ENCODE measurements at places on chromosomes 16 and 17.

DNA sequence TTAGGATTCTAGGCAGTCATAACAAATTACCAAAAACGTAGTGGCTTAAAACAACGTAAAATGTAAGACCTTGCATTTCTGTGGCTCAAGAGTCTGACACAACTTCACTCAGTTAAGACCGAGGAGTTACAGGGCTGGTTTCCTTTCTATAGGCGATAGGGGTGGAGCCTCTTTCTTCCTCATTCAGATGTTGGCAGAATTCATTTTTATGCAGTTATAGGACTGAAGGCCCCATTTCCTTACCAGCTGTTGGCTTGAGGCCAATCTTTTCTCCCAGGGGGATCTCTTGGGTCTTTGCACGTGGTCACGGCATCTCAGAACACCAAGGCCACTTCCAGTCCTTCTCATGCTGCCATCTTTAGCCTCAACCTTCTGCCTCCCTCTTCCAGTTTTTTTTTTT, 145.2 kb downstream of the KCNJ2 start:
- no peak for DNase-seq

DNA sequence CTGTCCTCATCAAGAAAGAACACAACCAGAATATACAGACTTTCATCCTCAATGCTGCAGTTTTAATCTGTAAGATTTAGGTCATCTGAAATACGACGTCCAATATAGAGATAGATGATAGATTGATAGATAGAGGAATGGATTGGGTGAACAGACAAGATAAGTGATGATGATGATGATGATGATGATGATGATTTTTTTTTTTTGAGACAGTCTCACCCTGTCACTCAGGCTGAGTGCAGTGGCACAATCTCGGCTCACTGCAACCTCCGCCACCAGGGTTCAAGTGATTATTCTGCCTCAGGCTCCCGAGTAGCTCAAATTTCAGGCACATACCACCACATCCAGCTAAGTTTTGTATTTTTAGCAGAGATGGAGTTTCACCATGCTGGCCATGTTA, 56.3 kb upstream of the ADAMTS18 start:
- no peak for DNase-seq

GRCh38 chr16:88720396-88720970, 14.2 kb downstream of the CTU2 start:
- DNase-seq = no peak

- DNase-seq = no peak
These were observed 160.8 kb downstream of the CA10 start for GRCh38 chr17:51997723-51998122.

GRCh38 chr16:10087151-10087550, 95.1 kb downstream of the GRIN2A start:
- no peak for DNase-seq

GRCh38 chr16:22844416-22844815, 30.5 kb downstream of the HS3ST2 start:
- DNase-seq = no peak

GRCh38 chr16:13680021-13680889, 239.7 kb upstream of the ERCC4 start:
- no peak for DNase-seq

DNA sequence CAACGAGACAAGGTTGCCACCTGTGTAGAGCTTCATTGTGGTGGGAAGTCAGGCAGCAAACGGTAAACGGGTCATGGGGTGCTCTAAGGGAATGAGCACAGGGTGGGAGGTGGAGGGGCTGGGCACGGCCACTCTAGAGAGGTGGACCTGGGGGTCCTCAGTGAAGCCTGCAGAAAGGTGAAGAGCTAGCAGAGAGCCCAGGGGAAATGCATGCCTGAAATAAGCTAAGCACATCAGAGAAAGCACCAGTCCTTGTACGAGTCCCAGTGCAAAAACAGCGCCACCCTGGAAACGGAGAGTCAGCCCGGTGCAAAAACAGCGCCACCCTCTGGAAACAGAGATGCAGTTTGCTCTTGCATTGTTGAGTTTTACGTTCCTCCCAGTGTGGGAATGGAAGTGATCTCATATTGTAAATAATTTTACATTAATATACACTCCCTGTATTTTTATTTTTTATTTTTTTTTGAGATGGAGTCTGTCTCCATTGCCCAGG, 65.0 kb downstream of the TBC1D16 start:
- no peak for DNase-seq

DNA sequence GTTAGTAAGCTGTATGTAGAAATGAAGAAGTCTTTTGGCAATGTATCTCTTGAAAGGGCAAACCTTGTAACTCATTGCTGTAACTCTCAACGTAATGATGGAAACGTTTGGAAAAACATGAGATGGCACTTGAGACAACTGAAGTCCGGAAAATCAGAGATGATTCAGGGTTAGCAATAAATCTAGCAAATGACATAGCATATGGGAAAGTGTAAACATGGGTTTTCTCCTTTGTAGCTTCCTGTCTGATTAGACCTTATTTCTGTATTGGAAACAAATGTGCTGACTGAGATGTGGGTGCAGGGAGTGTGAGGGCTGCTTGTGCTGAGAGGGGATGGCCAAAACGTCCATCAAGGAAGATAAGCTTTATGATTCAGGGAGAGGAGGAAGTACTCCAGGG, 110.7 kb upstream of the FAM20A start:
- no peak for DNase-seq

DNA sequence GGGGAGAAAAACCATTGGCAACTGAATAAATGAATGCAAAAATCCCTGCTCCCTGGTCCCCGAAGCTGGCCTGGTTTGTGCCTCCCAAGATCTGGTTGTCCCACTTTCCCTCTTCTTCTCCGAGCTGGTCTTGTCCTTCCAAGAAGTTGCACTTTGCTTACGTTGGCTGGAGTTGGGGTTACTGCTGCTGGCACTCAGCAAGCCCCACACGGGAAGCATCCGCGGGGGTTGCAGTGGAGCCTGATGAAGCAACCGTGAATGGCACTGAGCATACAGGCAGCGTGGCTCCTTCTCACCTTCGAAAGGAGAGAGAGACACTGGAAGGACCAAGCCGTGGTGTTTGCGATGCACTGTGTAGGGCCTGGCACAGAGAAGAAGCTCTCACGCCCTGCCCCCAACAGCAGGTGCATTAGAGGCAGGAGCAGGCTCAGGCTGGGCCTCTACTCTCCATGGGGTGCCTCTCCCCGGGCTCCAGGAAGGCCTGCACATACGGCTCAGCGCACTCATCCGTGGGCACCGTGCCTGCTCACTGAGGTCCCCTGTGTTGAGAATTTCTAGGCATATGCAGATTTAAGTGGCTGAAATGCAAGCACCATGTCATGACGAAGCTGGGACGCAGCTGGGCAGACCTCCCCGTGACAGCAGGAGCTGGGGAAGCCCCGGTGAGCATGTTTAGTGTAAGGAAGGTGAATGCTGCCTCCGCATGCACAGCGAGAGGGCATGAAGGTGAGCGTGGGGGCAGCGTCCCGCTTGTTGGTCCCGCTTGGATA, 12.1 kb downstream of the CA5A start:
- DNase-seq = no peak

DNA sequence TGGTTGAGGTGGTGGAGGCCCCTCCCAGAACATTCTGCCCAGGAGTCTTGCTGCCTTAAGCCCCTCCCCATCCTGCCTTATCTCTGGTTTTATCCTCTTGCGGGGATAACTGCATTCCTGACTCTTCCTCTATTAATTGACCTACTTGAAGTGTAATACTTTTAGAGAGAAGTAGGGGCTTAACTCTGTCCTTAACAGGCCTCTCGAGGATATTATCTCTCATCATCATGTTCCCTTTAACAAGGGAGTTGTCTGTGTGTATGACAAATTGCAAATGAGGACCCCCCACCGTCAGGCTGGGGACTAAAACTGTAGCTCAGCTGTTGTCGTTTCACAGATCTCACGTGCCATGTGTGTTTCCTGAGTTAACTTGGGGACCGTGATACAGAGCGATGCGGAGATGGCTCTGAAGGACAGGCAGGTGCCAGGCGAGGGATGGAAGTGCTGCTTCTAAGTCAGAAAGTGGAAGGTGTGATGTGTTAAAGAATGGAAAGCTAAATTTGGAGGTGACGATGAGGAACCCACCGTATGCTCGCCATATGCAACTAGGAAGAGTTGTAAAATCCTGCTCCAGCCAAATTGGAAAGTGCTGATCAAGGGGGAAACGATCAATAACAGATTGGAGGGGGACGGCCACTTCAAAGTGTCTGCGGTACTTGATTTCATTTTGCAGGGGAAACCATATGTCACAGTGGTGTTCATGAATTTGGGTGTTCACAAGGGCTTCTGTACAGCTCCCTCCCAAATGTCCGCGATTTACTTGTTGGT, 106.3 kb downstream of the RPTOR start:
- no peak for DNase-seq

GRCh38 chr17:66713533-66714042, 121.3 kb upstream of the CACNG5 start:
- no peak for DNase-seq

DNA sequence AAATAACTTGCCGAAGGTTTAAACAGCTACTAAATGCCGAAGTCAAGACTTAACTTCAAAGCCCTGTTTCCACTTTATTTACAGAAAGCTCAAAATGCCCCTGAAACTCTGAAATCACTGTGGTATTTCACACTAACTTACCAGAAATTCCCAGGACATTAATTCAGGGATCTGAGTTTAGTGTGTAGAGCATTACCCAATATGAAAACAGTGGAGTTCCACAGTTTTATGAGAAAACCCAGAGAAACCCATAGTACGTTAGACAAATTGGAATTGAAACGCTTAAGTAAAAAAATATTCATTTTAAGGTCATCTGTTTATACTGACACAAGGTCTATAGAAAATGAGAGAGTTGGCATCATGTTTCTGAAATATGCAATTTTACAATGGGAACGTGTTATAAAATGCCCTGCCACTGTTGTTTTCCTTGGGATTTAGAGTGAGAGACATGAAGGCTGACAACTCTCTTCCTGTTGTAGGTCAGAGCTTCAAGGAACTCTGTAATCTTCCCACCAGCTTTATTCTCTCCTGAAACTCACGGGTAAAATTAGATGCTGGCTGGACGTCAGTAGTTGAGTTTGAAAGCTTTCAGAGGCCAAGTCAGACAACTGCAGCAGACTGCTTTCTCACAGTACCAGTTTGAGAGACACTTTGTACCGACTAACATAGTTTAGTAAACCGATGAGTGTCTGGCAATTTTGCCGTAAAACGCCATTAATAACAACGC, 139.4 kb upstream of the TBX2 start:
- no peak for DNase-seq

DNA sequence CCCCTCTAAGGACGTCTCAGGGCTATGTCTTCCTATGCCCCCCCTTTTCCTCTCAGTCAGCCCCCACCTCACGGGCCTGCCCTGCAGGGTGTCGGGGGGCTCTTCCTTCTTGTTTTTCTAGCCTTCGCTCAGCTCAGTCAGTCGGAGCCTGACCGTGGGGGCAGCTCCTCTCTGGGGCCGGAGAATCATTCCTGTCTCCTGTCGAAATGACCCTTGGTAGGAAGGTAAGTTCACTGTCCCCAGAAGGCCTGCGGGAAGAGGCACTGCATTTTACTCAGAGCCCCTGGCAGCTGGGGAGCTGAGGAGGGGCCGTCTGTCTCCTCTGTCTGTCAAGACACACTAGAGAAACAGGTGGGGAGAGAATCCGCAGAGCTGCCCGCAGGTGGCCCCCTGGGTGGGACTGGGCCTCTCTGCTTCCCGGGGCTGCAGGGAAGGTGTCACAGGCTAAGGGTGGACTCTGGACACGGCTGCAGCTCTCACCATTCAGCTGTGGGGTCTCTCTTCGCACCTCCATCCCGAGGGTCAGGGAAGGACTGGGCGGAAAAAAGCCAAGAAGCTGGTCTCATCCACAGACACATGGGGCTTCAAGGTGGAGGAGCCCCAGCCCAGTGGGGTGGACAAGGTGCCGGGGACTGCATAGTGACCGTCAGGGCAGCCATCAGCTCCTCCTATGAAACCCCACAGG, 112.8 kb upstream of the TNRC6C start:
- DNase-seq = no peak

DNA sequence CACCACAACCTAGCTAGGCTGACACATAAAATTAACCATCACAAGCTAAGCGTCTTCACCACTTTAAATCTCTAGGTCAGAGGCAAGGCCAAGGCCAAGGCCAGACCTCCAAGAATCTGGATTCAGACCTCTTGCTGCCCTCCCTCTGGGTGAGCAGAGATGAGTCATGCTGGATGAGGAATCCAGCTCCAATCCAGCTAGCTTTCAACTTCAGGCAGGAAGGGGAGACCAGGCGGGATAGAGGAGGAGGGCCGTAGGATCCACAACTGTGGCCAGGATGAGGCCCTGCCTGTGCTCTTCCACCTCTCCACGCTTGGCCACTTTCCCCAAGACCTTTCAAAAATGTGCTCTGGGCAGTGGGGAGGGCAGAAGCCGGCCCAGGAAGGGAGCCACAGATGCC, 14.7 kb downstream of the LRRC75A start:
- no peak for DNase-seq

DNA sequence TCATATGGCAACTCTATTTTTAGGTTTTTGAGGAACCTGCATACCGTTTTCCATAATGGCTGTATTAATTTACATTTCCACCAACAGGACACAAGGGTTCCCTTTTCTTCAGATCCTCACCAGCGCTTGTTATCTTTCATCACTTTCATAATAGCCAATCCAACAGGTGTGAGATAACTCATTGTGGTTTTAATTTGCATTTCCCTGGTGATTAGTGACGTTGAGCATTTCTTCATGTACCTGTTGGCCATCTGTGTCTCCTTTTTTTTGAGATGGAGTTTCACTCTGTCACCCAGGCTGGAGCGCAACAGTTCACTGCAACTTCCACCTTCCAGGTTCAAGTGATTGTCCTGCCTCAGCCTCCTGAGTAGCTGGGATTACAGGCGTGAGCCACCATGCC, 36.2 kb upstream of the ABCC3 start:
- no peak for DNase-seq

DNA sequence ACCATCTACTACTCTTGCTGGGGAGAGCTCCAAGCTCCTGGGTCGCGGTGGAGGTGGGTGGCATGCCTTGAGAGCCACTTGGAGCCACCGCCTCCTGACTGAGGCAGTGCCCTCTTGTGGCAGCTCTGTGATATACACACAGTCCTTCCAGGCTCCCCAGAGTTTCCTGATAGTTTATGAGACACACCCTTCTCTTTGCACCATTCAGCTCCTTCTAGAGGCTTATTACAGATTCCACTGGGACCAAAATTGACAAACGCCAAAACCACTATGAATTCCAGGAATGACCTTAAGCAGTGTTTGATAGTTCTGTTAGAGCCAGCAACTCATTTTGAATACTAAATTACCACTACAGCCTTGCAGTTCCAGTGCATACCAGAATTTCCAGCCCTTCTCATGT, 170.1 kb upstream of the CDH13 start:
- DNase-seq = no peak

GRCh38 chr17:64056269-64057005, 36.0 kb upstream of the ICAM2 start:
- DNase-seq = no peak

DNA sequence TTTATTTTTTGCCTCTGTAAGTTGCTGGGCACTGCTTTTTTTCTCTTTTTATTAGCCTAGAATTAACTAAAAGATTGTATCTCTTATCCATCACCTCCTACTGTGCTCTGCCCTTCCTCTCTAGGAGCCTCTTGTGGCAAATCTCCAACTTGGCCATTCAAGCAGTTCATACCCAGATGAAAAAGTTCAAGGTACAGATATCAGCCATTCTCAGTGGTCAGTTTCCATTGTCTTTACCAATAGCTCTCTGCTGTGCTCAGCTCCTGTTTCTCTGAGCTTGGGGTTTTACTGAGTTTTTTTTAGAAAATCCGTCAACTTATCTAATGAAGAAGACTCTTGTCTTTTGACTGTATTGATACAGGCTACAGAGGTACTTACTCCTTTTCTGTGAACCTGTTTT, 15.6 kb downstream of the MOSMO start:
- no peak for DNase-seq
